Central memory CD8-positive, alpha-beta T cell (primary cell): ENCODE measurements at places on chromosomes 2 and 18.

- no peak for DNase-seq
Observed at GRCh38 chr2:175490360-175490791, 308.9 kb upstream of the ATP5MC3 start.

- DNase-seq = peak; percentile 54
Observed at GRCh38 chr2:69565431-69565839, 78.1 kb downstream of the AAK1 start.

- DNase-seq = no peak
Observed at GRCh38 chr2:60354713-60355112, 198.7 kb downstream of the BCL11A start.

DNA sequence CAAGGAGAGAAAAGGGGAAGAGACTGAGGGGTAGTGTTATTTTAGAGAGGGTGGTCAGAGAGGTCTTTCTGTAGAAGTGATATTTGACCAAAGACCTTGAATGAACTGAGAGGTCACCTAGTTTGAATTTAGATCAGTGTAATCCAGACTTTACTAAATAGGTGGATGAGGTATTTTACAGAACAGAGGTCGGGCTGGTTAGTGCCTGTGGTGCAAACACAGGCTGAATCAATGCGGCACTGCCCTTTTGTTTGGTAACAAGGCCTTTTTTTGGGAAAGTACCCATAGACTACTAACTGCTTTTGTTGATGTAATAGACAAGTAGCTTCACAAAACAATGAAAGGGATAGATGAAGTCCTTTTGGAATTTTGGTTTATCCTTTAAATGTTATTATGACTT lies 15.9 kb downstream of the RAPGEF4 start:
- no peak for DNase-seq

GRCh38 chr2:231181860-231182512 lies 16.4 kb upstream of the ARMC9 start:
- DNase-seq = no peak

GRCh38 chr2:120917886-120918285 lies 182.2 kb downstream of the GLI2 start:
- no peak for DNase-seq

DNA sequence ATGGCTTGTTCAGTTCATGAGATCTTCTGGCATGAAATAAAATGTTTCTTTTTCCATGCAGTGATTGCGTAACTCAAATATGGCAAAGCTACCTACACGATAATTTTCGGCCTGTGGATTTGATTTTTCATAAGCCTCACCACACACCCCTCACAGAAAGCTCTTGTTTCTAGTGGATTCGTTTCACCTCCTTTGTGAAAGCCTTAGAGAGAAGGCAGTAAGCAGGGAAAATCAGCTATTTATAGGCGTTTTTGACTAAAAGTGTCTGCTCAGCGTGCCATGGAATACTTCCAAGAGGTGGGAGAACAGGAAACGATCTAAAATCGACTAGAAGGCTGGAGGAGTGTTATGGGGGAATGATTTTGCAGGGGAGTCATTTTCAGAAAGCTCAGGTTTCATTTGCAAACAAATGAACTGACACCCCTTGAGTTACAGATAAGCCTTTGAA lies 417.9 kb downstream of the TGIF1 start:
- DNase-seq = no peak

DNA sequence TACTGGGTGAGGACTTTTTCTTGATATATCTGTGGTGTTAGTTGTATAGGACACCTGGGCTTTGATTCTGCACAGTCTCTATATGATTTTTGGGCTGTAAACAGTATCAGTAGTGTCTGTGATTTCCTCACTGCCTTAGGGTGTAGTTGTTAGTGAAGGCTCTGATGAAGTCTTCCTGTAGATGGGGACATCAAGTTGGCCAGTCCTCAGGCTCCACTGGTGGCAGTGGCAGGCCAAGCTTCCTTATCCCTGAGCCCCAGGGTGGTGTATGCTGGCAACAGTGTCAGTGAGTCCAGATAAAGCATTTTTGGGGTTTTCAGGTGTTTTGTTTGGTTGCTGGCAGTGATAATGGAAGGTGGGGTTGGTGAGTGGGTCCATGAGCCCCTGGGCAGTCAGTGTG lies 961.4 kb downstream of the DSC3 start:
- no peak for DNase-seq

- DNase-seq = no peak
Observed at GRCh38 chr2:136055929-136056688, 61.8 kb downstream of the CXCR4 start.

- DNase-seq = no peak
Observed at GRCh38 chr18:73136134-73136533, 268.3 kb upstream of the NETO1 start.

- DNase-seq = no peak
Observed at GRCh38 chr18:250685-251084, 17.2 kb downstream of the THOC1 start.

- no peak for DNase-seq
Observed at GRCh38 chr2:62495761-62496160, 10.2 kb downstream of the TMEM17 start.

- no peak for DNase-seq
Observed at GRCh38 chr18:48545757-48546321, 7.0 kb downstream of the CTIF start.

DNA sequence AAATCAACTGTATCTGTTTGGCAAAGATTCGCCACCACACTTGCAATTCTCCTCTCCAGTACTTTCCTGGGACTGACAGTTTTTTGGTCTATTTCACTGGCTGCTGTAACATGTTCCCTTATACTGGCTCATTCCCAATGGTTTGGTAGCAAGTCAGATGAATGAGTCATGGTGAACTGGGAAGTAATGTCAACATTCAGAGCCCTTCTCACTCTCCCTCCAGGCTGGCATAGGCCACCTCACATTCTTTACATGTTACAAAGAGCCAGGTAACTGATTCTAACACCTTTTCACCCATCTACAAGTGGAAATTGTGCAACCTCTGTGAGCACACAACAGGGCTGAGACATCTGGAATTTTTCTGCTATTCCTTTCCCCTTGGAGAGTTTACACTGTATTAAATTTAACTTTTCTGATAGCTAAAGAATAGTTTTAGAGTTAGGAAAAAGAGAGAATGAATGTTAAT lies 111.3 kb upstream of the TLK1 start:
- no peak for DNase-seq
